Head of caudate nucleus (tissue), 42 donors: ENCODE measurements at places on chromosomes 5 and 9.

- no peak for DNase-seq
These were observed 41.2 kb downstream of the EXD3 start for GRCh38 chr9:137381501-137382443.

GRCh38 chr9:33185858-33186257 is 18.7 kb upstream of the B4GALT1 start:
- no peak for DNase-seq

DNA sequence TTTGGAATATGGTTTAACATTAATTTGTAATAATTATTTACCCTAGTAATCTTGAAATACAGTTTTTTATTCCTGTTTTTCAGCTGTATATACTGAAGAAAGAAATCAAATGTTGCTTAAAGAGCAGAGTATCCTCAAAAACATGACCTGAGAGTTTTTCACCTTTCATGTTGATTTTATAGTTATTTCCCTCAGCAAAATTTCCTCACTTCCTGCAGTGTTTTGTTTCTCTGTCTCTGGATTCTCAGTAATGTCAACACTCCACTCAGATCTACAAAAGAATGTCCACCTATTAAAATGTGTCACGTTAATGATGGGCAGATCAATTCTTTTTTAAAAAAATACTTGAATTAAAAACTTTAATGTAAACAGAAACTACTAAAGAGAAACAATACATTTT is 398.3 kb downstream of the ANXA1 start:
- DNase-seq, result no peak

GRCh38 chr9:136059851-136060670 is 35.0 kb downstream of the NACC2 start:
- DNase-seq, result no peak

DNA sequence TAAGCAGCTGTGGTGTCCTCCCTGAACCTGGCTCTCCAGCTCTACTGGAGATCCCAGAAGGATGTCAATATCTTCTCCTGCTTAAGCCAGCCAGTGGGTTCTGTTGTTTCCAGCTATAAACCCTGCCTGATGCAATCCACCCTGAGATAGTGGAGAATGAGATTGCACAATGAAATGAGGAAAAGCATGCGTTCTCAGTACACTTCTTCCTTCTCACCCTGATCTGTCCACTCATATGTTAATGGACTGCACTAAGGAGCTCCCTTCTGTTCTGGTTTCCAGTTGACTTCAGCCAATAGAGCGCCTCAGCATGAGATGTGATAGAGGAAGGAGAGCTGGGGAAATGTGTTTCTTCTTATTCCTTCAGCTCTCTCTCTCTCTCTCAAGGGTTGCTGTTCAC is 40.0 kb upstream of the CDH6 start:
- no peak for DNase-seq

GRCh38 chr5:66655395-66656324 is 59.5 kb downstream of the MAST4 start:
- no peak for DNase-seq

GRCh38 chr9:14627513-14627912 is 65.7 kb downstream of the ZDHHC21 start:
- DNase-seq, result no peak

DNA sequence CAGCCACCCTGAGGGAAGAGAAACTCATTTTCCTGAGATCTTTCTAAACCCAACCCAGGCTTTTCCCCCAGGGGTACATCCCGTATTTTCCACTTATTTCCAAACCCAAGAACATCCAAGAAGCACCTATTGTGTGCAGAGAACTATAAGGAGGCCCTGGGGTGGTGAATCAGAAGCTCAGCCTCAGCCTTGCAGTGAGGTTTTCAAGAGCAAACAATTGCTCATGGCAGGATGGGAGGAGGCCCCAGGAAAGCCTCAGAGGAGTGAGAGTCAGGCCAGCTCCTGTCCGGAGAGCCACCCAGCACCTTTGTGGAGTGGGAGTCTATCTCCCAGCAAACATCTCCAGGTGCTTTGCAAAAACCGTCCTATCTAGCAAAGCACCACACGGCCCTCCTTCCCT is 19.2 kb downstream of the NIPAL4 start:
- no peak for DNase-seq

DNA sequence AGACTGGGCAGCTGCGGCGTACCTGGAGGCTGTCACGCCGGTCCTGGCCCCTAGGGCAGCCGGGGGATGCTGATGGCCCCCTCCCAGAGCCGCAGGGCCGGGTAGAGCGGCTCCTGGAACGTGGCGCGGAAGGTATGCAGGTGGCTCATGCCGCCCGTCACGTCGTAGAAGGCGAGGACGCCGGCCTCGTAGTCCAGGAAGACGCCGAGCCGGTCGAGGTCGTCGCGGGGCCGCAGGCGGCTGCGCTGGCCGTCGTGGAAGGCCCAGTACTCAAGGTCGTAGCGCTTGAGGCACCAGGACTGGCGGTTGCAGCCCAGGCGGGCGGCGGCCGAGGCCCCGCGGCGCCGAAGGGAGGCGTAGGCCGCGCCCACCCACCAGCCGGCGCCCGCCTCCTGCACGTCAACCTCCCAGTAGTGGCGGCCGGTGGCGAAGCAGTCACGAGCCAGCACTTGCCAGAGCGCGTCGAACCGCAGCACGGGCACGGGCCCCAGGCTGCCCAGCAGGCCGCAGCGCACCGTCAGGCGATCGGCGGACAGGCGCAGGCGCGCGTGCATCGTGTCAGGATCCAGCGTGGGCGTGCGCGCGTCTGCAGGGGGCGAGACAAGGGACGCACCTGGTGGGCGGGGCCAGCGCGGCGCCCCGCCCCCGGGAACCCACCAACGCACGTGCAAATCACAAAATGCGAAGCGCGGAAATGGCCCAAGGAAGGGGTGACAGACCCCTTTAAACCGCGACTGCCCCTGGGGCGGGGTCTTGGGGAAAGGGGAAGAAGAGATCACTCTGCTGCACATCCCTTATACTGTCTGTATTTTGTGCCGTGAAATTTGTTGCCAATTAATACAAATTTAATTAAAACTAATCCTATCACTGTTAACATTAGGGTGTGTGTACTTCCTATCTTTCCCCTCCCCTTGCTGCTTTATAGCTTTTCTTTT is 31.2 kb downstream of the NANS start:
- DNase-seq, result peak; percentile 60

- DNase-seq, result no peak
These were observed 153.0 kb upstream of the FTMT start for GRCh38 chr5:121698690-121699089.

- no peak for DNase-seq
These were observed 14.9 kb downstream of the RASGRF2 start for GRCh38 chr5:80975065-80975464.

DNA sequence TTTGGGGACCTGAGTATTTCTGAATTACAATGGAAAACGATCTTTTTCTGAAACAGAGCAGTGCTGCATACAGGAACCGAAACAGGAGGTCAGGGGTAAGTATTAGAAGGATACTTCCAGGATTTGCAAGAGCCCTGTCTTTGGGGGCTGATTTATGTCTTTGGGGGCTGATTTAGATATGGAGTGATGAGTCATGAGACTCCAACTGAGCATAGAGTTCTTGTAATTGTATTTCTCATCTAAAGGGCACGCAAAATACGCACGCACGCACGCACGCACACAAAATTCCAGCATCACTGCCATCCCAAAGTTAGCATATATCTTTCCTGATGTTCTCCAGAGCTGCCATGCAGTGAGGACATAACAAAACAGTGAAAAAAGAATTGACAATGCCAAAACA is 414.8 kb upstream of the CCNH start:
- no peak for DNase-seq
